ENCODE measurements at places on chromosomes 6 and 20.

DNA sequence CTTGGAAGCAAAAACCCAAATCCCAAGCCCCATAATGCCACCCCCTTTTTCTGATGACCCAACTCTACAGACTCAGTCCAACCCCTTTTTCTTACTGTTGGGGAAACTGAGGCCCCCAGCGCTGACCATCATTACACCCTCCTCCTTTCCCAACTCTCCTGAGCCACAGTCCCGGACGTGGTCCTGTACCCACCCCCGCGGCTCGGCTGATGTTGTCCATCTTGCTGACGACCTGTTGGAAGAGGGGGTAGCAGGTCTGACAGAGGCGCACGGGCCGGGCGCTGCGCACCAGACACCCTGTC lies 533 bp downstream of the OSTM1 start:
- DNase-seq, result no peak

- DNase-seq, result peak; percentile 60
Measured at GRCh38 chr20:62651285-62652021, 9.2 kb downstream of the SLCO4A1 start.

- no peak for DNase-seq
Measured at GRCh38 chr6:145069966-145070365, 665.4 kb downstream of the EPM2A start.

DNA sequence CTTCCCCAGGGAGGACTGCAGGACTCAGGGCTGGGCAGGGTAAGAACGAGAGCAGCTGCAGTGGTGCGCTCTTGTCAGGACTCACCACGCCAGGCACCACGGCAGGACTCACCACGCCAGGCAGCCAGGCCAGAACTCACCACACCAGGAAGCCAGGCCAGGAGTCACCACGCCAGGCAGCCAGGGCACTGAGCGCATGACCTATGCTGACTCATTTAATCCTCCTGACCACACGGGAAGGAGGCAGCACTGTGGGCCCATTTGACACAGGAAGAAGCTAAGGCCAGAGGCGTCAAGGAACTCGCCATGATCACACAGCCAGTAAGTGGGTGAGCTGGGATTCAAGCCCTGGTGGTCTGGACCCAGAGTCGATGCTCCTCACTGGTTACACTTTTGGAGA lies 189.3 kb downstream of the PREX1 start:
- DNase-seq, result no peak

DNA sequence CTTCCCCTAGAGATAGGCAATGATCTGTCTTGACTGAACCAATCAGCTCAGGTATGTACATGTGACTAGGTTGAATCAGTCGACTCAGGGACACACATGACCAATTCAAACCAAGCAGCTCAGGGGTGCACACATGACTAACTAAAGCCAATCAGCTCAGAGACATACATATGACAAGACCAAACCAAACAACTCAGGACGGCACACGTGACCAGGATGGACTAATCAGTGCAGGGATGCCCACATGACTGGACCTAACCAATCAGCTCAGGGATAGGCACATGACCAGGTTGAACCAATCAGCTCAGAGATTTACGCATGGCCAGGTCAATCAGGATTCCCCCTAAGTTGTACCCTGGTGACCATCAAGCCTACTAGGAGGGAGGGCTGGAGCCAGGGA lies 310.3 kb downstream of the CDH26 start:
- no peak for DNase-seq

- DNase-seq, result peak; percentile 38
Measured at GRCh38 chr20:23059846-23060245, 10.4 kb upstream of the THBD start.

DNA sequence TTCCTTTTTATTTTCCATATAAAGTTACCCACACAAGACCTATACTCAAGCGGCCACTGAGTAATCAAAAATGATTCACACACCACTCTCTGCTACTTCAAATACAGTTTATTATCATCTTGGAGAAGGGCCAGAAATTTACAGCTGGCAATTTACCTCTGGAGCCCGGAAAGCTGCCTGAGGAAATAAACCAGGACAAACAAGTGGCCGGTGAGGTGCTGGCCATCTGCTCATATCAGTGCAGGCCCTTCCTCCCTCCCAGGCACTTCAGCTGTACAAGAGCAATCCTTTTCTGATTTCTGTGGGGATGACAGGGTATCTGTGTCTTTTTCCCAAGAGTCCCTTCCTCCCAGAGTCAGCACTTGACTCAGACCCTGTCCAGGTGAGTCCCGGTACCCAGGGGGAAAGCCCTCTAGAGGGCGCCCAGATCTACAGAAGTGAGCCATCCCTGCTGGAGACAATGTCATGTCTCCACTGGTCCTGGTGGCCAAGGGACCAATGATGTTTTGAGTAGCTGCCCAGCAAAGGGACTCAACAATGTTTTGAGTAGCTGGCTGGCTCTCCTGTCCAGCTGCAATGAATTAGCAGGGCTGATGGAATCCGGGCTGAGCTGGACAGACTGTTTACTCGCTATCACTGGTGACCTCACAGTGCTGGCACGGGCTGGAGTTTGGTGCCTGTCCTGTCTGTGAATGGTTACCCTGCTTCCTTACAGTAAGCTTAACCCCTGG lies 23.6 kb downstream of the LRP11 start:
- peak; percentile 80 for DNase-seq

DNA sequence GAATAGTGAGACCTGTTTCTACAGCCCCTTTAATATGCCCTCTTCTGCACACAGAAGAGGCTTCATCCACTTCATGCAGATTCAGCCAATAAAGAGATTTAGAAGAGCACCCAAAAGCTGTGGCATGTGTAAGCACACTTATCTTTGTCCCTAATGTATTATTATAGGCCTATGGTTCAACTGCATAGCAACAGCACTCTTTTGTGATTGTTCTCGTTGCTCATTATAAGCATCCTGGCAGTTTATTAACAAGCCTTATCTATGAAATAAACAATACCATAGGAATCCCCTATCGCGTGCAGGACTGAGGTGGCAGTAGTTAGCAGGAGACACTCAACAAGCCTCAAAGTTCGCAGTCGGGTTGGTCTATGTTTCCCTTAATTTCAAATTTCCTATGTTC lies 138.5 kb upstream of the BEND6 start:
- no peak for DNase-seq

- peak; percentile 59 for DNase-seq
Measured at GRCh38 chr6:158797331-158798310, 21.5 kb downstream of the EZR start.
